Esophagus mucosa (tissue), 1 donor: ENCODE measurements at places on chromosomes 16 and 17. TPM values are rescaled to one million over a fixed set of nuclear protein-coding genes. Genes with fewer than 3 reads are reported as not detected.

Gene UNC45B
- total RNA-seq: not detected

Gene LAT
- total RNA-seq: 3.5 TPM

Gene SLC13A2
- not detected for total RNA-seq

Gene IL17C
- not detected for total RNA-seq

Gene MILR1
- 3.5 TPM for total RNA-seq

Gene NFATC2IP
- total RNA-seq: 21.3 TPM

Gene CASKIN2
- 13.9 TPM for total RNA-seq

Gene PRR15L
- 11.0 TPM for total RNA-seq

Gene TAT
- total RNA-seq: 0.24 TPM

Gene SLC35G6
- total RNA-seq: not detected

Gene KRTAP4-5
- total RNA-seq: not detected

Gene C17orf78
- total RNA-seq: not detected

Gene PGS1
- total RNA-seq: 15.9 TPM

Gene MIS12
- 8.1 TPM for total RNA-seq

Gene CCL7
- not detected for total RNA-seq

Gene TBC1D3K
- total RNA-seq: not detected

Gene FBF1
- 7.8 TPM for total RNA-seq

Gene SLC47A1
- total RNA-seq: 2.7 TPM

Gene ACSM5
- total RNA-seq: 0.12 TPM

Gene PRSS21
- total RNA-seq: 6.9 TPM

Gene AKAP1
- 29.9 TPM for total RNA-seq

Gene HID1
- 3.1 TPM for total RNA-seq

Gene SSTR5
- not detected for total RNA-seq

Gene GPR179
- not detected for total RNA-seq

Gene THAP11
- total RNA-seq: 16.8 TPM

Gene CA4
- total RNA-seq: 0.36 TPM

Gene MIEF2
- 6.3 TPM for total RNA-seq

Gene SMIM36
- total RNA-seq: not detected

Gene HS3ST2
- 0.12 TPM for total RNA-seq

Gene CEMP1
- total RNA-seq: not detected

Gene KCNG4
- not detected for total RNA-seq

Gene KRTAP2-2
- not detected for total RNA-seq

Gene PIGW
- total RNA-seq: 14.3 TPM

Gene CES1
- total RNA-seq: 2.0 TPM

Gene KRT25
- total RNA-seq: not detected

Gene MYH1
- total RNA-seq: not detected

Gene MYH8
- not detected for total RNA-seq
